OCI-LY7 (cell line): ENCODE measurements at places on chromosomes 5 and 9. TPM values are rescaled to one million over a fixed set of nuclear protein-coding genes. Genes with fewer than 3 reads are reported as not detected.

- no peak for DNase-seq
Observed at GRCh38 chr5:151162776-151163175, 5.2 kb upstream of the ANXA6 start.

DNA sequence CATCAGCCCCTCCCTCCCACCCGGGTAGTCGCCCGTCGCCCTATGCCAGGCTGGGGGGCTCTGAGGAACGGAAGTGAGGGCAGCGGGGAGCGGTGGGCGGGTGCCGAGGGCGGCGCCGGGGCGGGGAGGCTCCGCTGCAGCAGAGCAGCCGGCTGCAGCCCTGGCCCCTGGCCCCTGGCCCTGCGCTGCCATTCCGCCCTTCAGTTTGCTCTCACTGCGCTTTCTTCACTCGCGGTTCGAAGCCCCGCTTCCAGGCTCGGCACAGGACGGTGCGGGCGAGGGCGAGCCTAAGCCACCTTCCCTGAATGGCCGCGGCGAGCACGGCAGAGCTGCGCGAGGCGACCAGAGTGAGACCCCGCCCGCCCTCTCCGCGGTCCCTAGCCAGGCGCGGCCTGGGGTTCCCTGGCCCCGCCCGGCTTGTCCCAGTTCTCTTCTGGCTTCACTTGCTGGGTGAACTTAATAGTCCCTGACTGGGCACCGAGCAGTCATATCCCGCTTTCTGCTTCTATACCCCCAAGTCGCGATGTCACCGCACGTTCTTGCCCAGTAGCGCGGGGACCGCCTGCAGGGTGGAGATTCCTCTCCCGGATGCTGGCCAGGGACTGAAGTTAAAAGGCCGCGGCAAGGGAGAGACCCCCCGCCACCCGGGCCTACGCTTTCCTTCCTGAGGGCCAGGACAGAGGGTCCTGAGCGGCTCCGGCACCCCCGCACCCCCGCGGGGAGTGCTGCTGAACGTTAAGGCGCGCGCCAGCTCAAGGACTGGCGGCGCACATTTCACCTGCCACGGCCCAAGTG lies 623 bp upstream of the TRIM36 start:
- DNase-seq = no peak

- DNase-seq = no peak
Observed at GRCh38 chr9:74496406-74496805, 729 bp upstream of the RORB start.

GRCh38 chr5:78968781-78969180 lies 16.3 kb downstream of the ARSB start:
- DNase-seq = no peak

DNA sequence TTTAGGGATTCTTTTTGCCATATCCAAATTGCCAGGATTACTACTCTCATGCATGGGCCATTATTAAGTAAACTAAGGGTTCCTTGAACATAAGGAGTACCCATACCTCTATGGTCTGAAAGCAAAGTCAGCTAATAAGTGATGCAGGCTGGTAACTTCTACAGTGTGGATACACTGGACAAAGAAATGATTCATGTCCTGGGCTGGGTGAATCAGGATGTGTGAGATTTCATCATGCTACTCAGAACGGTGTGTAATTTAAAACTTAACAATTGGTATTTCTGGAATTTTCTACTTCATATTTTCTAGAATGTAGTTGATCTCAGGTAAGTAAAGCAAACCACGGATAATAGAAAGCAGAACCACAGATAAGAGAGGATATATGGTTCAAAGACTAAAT lies 428.8 kb downstream of the CHSY3 start:
- no peak for DNase-seq

DNA sequence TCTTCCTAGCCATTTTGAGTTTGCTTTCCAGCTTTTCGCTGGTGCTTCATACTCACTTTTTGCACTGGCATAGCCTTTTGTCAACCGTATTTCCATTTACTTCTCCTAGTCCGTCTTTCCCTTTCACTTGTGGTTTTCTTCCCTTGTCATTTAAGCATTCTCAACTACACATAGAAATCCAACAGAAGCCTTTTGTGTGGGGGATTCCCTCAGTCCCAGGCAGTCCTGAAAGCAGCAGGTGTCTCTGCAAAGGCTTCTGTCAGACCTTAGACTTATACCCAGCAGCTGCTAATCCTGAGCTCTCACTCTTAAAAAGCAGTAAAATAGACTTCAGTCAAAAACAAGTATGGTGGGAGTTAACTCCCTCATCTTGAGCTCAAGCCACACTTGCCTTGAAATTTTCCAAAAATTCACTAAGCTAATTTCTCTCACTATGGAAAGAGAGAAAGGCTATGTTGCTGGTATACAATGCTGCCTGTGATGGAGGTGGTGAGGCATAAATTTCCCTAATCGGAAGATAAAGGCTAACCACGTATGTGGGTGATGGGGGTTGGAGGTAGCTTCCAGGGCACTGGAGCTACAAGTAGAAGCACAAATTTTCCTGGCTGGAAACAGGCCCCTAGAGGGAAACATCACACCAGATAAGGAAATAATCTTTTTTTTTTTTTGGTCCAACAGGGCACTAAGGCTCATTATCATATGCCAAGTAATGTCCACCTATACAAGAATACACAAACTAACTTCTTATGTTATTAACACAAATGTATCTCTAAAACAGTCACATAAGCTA lies 34.8 kb upstream of the IFNK start:
- DNase-seq = no peak

GRCh38 chr9:71924576-71924975 lies 13.1 kb downstream of the C9orf85 start:
- DNase-seq = no peak

DNA sequence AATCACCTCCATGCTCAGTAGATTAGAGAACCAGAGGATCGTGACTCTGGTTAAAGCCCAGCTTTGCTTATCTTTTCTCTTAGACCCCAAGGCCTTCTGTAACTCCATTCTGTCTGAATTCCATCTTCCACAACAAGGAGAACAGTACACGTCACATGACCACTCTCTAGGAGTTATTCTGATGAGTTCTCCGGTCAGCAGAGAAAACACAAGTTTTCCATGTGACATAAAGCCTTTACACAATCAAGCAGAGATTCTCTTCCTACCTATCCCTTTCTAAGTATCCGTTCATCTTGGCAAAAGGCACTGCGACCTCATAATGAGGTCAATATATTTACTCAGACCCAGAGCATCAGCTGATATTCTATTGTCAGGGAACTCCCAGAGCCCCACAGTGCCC lies 112.3 kb downstream of the TRPM6 start:
- DNase-seq = no peak

- DNase-seq = no peak
Observed at GRCh38 chr5:54689411-54690251, 172.1 kb downstream of the SNX18 start.

DNA sequence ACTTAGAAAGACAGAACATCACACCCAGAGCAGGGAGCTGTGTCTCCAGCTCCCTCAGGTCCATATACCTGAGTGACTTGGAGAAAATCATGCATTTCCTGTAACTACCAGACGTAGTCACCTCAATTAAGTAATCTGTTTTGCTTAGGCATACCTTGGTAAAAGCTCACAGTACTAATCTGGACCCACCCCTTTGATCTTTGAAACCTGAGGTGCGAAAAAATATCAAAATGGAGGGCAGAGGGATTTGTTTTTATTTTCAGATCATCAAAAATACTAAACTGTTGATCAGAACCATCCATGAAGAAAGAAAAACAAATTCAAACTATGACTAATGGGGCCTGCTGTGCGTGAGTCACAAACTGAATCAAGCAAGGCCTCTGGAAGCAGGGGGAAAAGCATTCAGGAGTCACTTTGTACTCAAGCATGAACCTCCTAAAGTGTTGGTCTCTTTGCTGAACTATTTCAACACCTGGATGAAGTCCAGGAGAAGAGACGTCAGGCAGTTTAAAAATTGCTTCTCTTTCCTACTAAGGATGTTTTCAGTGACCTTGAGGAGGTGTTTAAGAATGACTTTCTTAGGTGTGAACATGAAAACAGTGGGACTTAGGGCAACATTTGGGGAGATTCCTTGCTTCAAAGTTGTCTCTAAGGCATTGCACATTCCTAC lies 76.3 kb downstream of the MUSK start:
- no peak for DNase-seq

DNA sequence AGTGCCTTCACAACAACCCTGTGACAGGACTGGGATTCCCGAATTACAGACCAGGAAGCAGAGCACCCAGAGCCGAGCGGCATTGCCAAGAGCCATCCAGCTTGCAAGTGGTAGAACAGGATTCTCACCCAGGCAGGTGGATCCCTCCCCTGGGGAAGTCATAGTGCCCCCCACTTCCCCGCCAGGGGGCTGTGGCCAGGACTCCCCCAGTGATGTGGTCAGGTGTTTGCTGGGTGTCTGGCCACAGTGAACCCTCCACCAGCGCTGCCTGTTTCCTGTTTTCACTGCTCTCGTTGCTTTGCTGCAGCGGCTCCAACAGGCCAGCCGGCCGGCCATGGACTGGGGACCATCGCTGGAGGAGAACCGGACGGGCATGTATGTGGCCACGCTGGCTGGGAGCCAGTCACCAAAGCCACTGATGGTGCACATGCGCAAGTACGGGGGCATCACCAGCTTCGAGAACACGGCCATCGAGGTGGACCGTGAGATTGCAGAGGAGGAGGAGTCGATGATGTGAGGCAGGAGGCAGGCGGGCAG lies 19.3 kb downstream of the SLC6A7 start:
- DNase-seq = no peak

- peak; percentile 42 for DNase-seq
Observed at GRCh38 chr9:83596899-83597504, 25.9 kb upstream of the IDNK start.

DNA sequence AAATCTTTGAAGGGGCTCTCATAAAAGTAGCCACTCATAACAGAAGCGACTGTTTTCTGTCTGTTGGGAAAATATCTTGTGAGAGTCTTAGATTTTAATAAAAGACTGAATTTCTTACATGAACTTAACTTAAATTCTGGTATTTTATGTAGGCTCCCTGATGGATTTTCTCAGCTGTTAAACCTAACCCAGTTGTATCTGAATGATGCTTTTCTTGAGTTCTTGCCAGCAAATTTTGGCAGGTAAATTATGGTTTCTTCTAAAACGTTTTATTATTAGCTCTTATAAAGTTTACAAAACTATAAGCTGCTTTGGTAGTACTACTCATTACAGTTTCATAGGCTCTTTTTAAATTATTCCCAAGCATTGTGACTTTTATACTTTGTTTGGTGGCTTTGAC lies 87.0 kb downstream of the ERBIN start:
- no peak for DNase-seq

DNA sequence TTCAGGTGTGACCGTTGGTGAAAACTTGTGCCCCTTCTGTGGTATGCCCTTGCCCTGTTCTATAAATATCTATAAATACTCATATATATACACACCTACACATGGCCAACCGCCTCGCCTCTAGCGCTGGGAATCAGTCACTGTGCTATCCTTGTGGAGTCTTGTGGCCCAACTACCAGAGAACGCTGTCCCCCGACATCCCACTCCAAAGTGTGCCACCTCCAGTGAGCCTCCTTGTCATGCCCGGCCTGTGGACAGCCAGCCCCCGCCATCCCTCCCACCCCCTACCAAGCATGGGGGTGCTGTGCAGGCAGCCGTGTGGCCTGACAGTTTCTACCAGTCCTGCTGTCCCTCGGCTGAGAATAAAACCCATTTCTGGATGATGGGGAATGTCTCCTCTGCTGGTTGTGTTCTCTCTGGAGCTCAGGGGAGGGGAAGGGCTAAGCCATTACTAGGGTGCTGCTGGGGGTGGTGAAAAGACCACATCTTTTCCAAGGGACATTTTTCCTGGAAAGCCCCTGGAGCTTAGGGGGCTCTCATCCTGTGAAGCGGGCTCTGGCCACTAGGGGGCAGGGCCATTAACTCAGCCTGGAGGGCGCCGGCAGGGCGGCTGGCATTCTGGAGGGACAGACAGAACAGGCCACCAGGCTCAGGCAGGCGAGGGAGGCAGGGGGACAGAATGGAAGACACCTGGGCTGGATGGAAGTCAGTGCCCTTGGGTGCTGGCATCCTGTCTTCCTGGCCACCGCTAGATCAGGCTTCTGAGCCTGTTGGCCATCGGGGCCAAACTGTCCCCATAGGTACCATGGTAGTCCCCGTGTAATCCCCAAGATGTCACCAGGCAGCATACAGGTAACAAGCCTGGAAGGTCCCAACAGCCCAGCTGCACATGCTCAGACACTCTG lies 20.7 kb downstream of the GOLGA2 start:
- DNase-seq = peak; percentile 64

- DNase-seq = no peak
Observed at GRCh38 chr9:116345817-116346216, 192.2 kb downstream of the PAPPA start.

- DNase-seq = no peak
Observed at GRCh38 chr5:50623666-50624065, 42.8 kb upstream of the PARP8 start.

DNA sequence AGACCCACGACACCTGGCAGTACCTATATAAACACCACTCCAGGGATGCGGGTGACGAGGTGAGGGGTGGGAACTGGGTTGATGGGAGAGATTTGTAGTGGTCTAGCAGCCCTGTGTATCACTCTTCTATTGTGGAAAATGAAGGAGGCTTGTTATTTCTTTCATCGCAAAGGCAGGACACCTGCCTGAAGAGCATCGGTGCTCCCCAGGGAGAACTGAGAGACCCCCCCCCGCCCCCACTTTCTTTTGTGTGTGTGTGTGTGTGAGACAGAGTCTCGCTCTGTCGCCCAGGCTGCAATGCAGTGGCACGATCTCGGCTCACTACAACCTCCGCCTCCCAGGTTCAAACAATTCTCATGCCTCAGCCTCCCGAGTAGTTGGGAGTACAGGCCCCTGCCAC lies 8.3 kb upstream of the WDR5 start:
- DNase-seq = peak; percentile 70

DNA sequence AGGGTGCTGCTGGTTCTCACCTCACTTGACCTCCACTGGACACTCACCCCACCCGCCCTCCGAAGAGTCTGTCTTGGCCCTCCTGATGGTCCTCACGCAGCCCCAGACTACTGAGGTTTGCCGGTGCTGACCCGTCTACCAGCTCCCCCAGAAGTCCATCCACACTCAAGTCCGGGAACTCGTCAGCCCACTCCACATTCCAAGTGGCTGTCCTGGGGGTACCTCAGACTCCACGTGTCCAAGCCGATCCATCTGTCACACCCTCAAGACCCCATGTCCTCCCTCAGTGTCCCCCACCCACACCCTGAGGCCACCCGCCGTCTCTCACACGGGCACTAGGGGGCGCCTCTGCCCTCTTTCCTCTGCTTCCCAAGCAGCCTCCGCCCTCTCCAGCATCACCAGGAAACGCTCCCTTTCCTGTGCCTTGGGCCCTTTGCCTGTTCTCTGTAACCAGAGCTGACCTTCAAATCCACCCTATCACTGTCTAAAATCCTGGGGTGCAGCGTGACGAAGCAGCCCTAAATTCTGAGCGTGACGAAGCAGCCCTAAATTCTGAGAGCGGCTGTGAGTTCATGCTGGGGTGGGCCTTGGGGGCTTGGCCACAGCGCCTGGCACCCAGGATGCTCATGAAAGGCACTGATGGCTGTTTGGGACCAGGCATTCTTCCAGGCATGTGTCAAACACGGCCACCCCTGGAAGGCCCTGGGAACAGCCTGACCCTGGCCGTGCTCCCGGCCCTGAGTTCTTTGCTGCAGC lies 95.7 kb downstream of the KCNT1 start:
- peak; percentile 33 for DNase-seq

- DNase-seq = no peak
Observed at GRCh38 chr9:116471093-116471906, 215.8 kb upstream of the TRIM32 start.

Gene SLC6A7
- total RNA-seq = not detected in 2 replicates

Gene GZMA
- total RNA-seq = not detected in 2 replicates

Gene NME5
- not detected in 2 replicates for total RNA-seq

Gene SURF6
- total RNA-seq = 21.0 and 27.8 TPM in 2 replicates

Gene KCNN2
- total RNA-seq = not detected in 2 replicates

Gene DYNC2I2
- total RNA-seq = 51.6 and 55.5 TPM in 2 replicates

Gene TAF11L10
- total RNA-seq = not detected in 2 replicates

Gene SLC34A3
- total RNA-seq = not detected in 2 replicates

Gene LEAP2
- total RNA-seq = 5.4 and 5.6 TPM in 2 replicates
